IPS DF 19.7 (cell line): ENCODE measurements at places on chromosomes 12 and 14.

DNA sequence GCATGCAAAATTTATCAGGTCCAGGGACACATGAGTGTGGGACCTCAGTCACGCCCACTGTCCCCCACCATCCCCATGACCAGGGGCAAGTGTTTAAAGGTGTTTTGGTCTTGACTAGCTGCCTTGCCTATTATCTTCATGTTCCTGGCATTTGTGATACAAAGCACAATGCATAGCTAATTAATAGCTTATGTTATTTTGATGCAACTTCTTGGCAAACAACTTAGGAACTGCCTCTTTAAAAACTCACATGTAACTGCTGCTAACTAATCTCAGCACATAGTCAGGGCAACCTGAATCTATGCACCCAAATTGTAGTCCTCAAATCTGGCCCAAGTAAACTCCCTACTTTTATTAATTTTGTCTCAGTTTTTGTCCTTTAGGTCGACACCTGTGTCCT is 7.4 kb upstream of the OR6J1 start:
- no peak for DNase-seq

DNA sequence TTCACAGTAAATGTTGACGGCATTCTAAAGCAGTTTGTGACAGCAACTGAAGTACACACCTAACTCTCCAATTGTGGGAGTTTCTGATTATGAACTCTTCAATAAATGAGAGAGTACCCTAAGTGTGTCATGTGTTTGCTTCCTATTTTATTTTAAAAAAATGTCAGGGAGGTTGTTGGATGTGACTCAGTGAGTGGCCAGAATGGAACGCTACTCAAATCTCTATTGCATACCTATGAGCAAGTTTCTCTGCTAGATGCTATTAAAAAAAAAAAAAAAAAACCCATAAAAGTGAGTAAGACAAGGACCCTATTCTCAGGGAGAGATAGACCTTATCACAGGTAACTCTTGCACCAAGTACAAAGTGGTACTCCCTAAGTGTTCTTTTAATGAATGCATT is 256.6 kb downstream of the BTG1 start:
- no peak for DNase-seq

DNA sequence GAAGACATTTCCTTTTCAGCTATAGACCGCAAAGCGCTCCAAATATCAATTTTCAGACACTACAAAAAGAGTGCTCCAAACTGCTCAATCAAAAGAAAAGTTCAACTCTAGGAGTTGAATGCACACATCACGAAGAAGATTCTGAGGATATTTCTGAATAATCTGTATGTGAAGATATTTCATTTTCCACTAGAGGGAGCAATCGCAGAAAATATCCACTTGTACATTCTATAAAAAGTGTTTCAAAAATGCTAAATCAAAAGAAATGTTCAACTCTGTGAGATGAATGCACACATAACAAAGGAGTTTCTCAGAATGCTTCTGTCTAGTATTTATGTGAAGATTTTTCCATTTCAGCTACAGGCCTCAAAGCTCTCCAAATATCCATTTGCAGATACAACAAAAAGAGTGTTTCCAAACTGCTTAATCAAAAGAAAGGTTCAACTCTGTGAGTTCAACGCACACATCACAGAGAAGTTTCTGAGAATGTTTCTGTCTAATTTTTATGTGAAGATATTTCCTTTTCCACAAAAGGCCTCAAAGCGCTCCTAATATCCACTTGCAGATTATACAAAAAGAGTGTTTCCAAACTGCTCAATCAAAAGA is 643.8 kb upstream of the ALG10B start:
- no peak for DNase-seq

- no peak for DNase-seq
Observed at GRCh38 chr12:65536876-65537681, 258.6 kb downstream of the MSRB3 start.

DNA sequence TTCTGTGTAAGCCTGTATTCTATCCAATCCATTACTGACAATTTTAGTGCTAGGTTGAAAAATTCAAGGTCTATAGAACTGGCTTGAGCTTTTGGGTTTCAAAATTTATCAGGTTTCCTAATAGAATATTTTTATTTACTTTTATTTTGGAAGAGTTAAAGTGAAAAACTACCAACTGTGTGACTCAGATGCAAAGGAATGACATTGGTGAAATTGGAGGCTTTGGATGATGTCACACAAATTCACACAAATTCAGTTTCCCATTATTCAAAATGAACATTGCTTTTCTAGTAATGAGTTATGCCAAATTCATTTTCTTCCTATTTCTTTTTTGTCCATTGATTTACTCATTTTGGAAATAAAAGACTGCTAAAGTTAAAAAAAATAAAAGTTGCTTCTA is 186.9 kb downstream of the ALX1 start:
- DNase-seq = no peak

DNA sequence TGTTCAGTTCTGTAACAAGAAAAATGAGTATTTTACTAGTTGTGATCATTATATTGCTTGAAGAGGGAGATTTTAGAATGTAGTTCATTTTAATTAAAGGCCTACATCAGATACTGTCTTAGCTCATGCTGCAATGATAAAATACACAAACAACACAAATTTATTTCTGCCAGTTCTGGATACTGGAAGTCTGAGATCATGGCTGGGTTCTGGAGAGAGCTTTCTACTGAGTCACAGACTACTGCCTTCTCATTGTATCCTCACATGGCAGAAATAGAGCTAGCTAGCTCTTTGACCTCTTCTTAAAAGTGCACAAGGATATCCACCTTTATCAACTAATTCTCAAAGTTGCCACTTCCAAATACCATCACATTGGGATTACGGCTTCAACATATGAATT is 53.8 kb downstream of the MIS18BP1 start:
- DNase-seq = no peak

DNA sequence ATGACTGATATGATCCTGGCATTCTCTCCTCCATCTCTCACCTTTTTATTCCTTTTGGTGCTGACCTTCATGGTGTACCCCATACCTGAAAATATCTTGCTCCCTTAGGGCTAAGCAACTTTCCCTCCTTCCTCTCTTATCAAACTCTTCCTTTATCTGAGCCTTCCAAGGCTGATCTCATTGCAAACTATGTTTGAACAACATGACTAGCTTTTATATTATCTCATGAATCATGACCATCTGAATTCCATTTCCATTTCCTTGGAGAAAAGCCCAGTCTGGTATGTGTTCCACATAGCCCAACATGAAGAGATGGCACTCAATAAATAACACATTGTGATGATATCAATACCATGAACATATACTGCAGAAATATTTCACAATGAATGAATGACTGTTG is 111.6 kb downstream of the TSPAN8 start:
- no peak for DNase-seq

GRCh38 chr12:81863406-81863805 is 104.3 kb upstream of the PPFIA2 start:
- no peak for DNase-seq

DNA sequence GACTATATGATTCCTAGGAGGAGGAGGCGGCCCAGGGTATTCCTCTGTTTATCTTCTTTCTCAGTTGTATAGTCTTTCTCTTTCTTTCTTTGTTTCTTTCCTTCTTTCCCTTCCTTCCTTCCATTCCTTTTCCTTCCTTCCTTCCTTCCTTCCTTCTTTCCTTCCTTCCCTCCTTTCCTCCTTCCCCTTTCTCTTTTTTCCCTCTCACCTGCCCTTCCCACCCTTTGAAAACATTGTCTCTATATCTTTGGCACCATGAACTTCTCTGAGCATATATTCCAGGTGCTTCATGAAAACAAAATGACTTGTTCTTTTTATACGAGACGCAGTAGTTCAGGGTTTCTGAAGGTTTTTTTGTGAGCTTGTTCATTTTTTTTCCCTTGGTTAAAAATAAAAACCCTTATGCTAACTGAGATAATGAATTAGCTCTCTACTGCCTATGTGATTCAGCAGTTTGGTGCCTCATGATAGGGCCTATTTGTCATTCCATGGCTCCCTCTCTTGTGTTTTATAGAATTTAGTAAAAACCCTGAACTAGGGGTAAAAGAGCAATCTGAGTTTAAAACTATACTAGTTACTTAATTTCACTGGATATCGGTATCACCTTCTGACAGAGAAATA is 3.2 kb upstream of the TESPA1 start:
- DNase-seq = no peak

GRCh38 chr12:57616383-57617101 is 5.3 kb downstream of the ARHGEF25 start:
- no peak for DNase-seq

DNA sequence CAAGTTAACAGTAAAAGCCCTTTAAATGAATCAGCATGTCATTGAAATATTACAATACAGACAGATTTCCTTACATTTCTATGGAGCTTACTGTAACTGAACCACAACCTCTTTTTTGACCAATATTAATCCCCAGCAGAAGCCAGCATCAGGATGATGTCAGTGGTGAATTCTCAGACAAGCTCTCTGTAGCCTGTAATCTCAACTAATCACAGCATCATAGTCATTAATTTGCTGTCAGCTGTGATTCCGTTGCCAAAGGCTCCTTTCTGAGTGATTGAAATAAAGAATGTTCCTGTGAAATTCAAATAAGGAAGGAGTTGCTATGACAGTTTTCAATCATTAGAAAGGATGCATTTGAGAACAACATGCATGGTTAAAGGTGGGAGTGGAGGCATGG is 323.1 kb downstream of the PDZRN4 start:
- DNase-seq = no peak

DNA sequence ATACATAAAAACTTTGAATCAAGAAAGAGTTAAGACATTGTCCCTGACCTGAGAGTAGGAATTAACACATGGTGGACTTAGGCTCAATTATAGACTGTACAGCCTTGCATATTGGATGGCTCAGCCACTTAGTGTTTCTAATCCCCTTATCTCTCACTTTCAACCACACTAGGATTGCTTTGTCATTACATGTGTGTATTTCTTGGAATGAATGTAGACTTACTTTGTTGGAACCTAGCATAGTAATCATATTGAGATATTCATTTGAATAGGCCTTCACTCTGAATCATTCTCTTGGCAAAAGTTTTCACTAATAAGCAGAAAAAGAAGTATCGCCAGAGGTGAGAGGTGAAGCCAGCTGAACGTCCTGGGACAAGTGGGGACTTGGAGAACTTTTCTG is 1973.9 kb upstream of the FLRT2 start:
- no peak for DNase-seq

- DNase-seq = no peak
Observed at GRCh38 chr14:76754586-76754985, 6.7 kb upstream of the VASH1 start.

DNA sequence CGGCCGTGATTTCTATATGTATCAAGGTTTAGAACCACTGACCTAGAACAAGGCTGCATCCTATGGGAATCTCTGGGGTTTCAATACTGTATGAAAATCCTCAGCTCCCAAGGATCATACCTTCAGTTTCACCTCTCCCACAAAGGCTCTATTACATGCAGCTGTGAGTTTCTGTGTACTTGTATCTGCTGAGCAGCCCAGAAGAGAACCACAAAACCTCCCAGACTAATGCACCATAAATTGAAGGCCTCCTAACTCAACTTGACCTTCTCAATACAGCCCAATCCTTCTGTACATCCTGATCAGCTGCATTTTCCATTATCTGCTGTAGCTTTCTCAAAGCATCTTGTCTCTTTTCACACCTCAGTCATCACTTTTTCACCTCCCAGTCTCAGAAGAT is 5.4 kb upstream of the KCNH5 start:
- no peak for DNase-seq

DNA sequence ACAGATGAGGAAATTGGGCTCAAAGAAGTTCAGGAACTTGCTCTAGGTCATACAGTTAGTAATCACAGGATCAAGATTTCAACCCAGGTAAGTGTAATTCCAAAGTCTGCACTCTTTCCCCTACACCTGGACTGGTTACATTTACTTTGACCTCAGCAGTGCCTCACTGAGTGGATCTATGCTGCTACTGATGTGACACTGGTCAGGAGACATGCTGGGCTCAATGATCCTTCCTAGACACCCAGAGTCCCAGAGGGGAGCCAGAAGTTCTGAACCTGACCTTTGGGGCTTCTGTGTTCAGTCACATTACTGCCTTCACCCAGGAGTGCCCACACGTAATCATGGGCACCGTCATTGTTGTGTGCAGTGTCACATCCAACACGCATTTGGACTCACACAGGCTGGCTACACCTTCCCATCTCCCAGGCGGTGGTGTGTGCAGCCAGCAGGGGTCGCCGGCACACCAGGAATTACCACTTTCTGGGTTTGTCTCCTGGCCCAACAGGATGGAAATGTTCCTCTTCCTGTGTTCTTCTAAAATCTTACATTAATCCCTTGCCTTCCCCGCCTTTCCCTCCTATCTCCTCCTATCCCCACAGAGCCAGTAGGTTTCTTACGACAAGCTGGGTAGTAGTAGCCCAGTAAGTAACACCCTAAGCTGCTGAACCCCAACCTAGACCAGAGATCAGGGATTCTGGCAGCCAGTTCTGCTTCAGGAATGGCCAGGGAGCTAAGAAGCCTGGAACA is 25.6 kb downstream of the CALCOCO1 start:
- DNase-seq = no peak

DNA sequence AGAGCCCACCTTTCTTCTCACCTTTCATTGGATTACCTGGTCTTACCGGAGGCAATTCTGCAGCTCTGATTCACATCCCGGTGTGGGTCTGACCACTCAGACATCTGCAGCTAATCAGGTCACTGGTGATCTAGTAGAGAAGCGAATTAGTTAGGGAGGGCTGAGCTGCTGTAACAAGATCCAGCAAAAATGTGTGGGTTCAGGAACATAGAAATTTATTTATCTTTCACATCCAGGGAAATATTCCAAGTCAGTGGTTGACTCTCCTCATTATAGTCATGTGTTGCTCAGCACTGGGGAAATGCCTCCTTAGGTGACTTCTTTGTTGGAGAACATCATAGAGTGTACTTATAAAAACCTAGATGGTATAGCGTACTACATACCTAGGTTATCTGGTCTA is 218.7 kb upstream of the PELI2 start:
- DNase-seq = no peak

- no peak for DNase-seq
Observed at GRCh38 chr12:79400481-79400880, 290.3 kb downstream of the PAWR start.

- DNase-seq = no peak
Observed at GRCh38 chr14:74606727-74607126, 5.3 kb downstream of the LTBP2 start.

- no peak for DNase-seq
Observed at GRCh38 chr12:116545144-116545543, 14.0 kb upstream of the MAP1LC3B2 start.

DNA sequence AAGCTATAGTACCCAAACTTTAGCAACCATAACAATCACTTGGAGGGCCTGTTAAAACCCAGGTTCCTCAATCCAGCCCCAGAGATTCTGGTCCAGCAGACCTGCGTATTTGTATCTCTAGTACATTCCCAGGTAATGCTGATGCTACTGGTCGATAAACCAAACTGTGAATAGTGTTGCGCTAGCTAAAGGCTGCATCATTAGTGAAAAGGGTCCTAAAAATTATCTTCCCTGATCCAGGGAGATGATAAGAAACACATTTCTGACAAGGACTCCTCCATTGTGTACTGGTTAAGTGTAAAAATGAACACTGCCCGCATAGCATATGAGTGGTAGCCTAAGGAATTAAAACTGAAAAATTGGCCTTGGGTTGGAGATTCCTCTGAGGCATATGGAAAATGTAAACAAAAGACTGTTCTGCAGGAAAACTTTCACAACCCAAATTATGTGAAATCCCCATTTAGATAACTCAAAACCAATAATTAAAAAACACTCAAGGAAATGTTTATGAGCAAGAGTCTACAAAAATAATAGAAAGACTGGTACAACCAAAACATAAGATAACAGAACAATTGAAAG is 322.7 kb downstream of the CEP128 start:
- DNase-seq = no peak
